ENCODE measurements at places on chromosomes 3 and 15. TPM values are rescaled to one million over a fixed set of nuclear protein-coding genes. Genes with fewer than 3 reads are reported as not detected.

DNA sequence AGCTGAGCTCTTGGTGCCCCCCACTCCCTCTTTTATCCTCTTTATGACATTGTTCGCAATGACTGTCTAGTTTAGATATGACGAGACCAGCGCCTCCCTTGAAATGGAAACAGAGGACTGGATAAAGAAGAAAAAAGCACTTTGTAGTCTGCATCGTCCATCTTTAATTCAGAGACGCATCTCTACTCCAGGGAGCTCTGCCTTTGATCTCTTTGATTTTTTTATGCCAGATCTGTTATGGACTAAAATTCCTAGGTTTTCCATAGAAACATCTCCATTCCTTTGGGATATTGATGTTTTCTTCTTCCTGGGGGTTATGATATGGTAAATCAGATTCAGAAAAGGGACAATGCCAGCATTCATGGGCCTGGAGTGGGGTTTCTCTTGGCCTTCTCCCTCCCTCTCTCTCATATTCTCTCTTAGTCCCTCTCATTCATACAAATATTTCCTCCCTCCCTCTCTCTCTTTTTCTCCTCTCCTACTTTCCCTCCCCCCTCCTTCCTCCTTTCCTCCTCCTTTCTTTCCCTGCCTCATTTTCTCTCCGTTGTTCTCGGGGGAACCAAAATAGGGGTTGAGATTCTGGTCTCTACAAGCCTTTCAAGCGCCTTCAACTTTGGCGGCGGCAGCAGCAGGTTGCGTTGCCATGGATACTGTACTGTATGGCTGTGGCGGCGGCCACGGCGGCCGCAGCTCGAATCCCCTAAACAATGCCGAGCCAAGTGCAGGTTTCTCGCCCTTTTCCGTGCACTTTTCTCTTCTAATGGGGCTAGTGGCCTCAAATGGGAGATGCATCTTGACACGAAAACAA is 45.5 kb downstream of the ZIC4 start:
- no peak for DNase-seq

DNA sequence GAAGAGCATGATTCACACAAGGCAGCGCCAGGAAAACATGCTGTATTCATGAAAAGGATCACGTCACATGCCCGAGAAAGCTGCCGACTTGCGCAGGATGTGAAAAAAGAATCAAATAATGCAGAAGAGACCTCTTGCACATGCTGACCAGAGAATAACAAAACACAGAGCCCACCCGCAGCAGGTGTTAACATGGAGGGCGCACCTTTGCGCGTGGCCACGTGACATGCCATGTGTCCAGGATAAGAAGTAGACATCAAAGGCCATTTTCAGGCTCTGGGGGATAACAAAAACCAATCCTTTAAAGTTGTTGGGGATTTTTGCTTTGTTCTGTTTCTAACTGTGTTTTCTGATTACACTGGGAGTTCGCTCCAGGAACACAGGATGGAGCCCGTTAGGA is 1332.8 kb downstream of the ZPLD1 start:
- no peak for DNase-seq

GRCh38 chr15:71730277-71731144 is 79.8 kb upstream of the NR2E3 start:
- no peak for DNase-seq

DNA sequence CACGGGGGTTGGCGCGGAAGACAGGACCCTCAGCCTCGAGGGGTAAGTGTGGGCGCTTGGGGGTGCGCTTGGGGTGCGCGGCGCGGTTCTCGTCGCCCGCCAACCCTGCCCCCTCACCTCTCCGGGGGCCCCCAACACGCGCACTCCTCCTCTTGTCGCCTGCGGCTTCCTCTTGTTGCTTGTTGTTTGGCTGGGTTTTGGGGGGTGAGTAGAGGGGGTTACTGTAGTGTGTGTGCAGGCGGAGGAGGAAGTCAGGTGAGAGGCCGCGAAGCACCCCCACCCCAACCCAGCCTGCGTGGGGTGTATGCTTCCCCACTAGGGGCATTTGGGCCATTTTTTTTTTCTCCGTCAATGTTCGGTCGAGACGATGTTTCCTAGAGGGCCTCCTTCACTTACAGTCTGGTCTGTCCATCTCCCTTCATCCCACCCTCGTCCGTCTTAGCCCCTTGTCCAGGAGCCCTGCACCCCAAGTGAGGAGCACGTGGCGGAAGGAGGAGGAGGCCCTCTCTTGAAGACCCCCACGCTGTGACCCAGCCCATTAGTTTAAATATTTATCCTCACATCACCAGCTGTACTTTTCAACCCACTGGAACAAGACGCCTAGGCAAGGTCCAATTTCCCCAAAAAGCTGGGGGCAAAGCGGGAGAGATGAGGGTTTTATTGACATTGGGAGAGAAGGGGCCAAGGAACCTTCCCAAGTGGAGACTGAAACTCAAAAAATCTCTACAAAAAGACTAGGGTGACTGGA is 20.4 kb upstream of the SATB1 start:
- DNase-seq: no peak

DNA sequence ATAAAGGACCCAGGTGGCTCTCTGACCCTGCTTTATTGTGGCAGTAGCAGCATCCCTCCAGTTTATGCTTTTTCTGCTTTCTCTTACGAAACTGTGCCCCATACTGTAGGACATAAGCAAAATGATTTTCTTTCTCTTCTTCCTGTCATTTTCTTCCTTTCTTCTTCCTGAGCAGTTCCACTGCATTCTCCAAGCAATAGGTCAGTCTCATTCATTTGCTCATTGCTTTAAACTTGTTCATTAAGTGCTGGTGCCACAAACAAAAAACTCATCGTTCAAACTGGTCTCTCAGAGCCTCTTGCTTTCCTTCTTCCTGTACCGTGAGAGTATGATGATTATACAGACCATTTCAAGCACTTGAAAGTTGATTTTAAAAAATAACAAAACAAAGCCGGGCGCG is 66.8 kb downstream of the PDE8A start:
- DNase-seq: no peak

- no peak for DNase-seq
Measured at GRCh38 chr3:69249001-69249400, 126.6 kb upstream of the LMOD3 start.

GRCh38 chr3:15079091-15079490 is 14.0 kb upstream of the MRPS25 start:
- no peak for DNase-seq

DNA sequence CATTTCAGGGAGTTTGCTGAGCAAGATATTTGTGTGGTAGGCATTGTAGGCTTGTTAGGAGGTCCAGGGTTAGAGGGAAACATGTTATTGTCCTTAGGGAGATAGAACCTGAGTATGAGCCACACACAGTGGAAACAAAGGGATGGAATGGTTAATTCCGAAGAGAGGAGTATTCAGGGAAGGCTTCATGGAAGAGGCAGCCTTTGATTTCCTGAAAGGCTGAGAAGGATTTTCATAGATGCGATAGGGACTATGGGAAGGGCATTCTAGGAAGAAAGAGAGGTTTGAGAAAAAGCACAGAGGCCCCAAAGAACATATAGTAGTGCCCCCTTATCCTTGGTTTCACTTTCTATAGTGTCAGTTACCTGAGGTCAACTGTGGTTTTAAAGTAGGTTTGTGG is 81.7 kb downstream of the RAB11A start:
- DNase-seq: no peak

- DNase-seq: no peak
Measured at GRCh38 chr3:9361691-9362388, 1.0 kb upstream of the THUMPD3 start.

Gene IL12A
- polyA plus RNA-seq: 0.91 TPM

Gene ADAMTS17
- polyA plus RNA-seq: 2.0 TPM

Gene BTLA
- polyA plus RNA-seq: 0.56 TPM

Gene DLL4
- polyA plus RNA-seq: 7.6 TPM

Gene RASGRP1
- polyA plus RNA-seq: 13.0 TPM

Measured in left renal cortex interstitium (tissue), 4 donors.